ENCODE measurements at places on chromosomes 3 and 15.
A peak's percentile ranks its signal among the peaks of the same experiment; 100 is the strongest.

DNA sequence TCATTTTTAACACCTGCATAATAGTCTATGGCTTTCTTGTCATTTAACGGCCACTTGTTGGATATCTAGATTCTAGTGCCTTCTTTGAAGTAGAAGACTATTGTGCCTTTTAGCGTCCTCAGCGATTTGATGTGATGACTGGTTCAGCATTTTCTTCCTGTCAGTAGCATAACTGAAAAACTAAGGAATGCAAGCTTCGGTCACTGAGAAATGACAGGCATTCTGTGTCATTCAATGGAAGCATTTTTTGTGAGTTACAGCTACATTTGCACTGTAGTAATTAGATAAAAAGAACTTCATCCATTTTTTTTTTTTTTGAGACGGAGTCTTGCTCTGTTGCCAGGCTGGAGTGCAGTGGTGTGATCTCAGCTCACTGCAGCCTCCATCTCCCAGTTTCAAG lies 10.3 kb downstream of the NEK11 start:
- DNase-seq, result no peak

- DNase-seq, result no peak
Observed at GRCh38 chr3:102885289-102885688, 450.5 kb downstream of the ZPLD1 start.

GRCh38 chr3:190886945-190887344 lies 24.5 kb upstream of the GMNC start:
- no peak for DNase-seq

DNA sequence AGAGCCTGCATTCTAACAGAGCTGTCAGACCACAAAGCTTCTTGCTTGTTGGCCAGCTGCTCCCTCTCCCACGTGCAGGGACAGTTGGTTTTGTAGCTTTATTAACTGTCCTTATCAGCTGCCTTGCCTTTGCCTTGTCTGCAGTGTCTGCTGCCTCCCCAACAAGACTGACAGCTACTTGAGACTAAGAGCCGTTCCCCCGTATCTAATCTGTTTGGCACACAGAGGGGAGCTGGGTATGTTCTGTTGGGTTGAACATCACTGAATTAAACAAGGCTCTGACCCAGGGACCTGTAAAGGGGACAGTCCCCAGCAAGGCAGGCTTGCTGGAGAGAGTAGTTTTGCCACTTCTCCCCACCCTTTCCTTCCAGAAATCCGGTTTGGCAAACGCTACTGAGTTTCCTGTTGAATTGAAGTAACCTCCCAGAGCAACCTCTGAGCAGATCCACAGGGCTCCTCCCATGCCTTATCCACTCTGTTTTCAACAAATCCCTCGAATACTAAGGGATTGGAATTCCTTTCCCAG lies 116.1 kb downstream of the ANP32A start:
- DNase-seq, result peak; percentile 84

GRCh38 chr15:55168350-55168974 lies 28.3 kb downstream of the RSL24D1 start:
- peak; percentile 56 for DNase-seq

DNA sequence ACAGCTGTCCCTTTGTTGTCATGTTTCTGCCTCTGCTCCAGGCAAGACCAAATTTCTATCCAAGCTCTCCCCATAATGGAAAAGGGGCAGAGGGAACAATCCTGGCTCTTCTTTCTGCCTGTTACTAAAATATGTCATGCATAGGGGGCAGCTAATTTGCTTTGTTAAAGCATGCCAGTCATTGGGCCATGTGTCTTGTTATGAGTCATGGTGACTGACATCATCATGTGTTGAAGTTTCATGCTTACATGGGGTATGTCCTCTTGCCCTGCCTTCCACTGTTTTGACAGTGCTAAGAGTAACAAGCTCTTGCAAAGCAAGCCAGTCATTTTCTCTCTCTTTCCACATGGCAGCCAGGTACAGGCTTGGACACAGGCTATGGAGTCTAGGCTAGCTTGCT lies 268.9 kb downstream of the GABRB3 start:
- DNase-seq, result no peak

DNA sequence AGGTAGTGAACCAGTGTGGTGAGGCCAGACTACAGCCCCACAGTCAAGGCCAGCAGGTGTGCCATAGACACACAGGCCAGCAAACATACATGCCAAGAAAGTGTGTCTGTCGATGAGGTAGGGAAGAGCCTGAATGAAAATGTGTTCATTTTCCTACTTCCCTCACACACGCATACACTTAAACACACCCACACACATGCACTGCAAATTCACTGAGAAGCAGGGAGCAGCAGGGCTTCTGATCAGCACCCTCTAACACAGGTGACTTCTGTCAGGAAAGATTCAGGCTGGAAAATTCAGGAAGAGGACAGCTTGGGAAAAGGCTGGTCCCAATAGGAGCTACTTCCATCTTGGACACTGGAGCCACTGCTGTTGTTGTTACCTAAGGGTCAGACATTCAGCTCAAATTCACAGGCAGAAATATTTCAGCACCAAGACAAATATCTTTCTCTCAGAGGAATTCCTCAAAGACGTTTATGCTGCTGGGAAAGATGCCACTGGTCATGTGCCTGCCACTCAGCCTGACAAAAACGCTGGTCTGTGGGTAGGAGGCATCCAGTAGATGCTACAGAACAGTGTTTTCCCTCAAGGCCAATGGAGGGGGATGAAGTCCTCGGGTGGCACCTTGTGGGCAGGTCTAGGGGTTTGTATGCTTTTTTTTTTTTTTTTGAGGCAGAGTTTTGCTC lies 40.9 kb upstream of the LARS2 start:
- DNase-seq, result peak; percentile 20

- no peak for DNase-seq
Observed at GRCh38 chr15:90901175-90902039, 1.7 kb upstream of the MAN2A2 start.

DNA sequence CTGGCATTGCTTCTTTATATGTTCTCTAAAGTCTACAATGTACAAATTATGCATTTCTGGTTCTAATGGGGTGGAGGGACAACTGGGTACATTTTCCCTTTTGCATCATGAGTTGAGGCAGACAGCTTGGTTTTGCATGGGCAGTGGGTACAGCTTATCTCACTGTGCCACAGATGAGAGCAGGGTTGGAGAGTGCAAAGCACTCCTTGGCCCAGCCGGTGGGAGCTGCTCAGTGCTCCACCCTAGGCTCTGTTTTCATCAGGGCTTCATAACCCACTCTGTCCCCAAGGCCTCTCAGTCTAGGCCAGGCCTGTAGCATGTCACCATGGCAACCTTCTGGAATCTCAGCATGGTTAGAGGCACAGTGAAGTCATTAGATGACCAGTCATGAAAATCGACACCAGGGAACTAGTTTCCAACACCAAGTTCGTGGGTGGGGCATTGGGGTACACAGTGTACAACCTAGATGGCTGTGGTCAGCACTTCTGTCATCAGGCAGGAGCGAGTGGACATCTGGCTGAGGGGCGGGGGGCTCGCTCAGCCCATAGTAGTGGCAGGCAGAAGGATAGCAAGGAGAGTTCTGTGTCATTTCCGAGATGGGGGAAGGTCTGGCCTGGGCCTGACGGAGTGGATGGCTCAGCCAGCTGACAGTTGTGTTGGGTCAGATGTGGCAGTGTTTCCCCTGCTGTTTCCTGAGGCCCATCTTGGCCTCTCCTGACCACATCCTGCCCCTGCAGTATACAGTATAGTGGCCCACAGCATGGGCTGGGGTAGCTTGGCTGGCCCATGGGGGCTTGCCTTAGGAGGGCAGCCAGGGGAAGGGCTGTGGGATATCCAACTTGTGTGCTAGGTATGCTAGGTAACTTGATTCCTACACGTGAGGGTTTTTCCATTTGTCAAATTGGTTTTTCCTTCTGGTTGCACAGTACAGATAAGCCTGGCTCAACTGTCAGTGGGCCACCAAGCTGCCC lies 75.7 kb upstream of the PRR23C start:
- peak; percentile 95 for DNase-seq

DNA sequence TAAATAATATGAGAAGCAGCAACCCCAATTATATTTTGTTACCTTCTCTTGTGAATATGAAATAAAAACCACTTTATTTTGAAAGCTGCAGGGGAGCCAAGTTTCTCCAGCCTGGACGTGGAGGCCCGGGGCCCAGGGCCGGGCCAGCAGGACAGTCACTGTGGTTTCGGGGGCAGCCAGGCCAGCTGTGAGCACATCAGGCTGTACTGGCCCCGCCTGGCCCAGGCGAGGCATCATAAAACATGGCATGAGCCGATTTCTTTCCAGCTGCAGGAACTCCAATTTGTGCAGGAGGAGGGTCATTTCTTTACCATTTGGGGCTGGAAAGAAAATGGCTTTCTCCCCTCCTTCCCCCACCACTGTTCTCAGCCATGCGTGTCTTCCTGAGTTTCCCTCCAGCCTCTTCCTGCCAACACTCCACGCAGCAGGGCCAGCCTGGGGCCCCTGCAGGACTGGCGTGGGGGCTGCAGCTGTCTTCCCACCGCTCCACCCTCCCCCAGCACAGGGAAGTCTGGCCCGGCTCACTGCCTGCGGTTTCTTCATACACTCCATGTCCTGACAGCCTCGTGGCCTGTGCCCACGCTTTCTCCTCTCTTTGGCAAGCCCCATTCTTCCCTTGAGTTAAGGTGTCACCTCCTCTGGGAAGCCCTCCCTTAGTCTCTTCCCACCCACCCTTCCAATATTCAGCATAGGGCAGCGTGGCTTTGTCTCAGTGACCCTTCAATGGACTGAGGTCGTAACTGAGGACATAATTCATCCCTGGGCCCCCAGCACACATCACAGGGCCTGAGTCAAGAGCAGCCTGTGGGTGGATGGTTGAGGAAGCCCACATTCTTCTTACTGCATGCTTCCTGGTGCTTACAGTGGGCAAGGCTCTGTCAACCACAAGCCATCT lies 135.8 kb downstream of the CHSY1 start:
- DNase-seq, result peak; percentile 83

DNA sequence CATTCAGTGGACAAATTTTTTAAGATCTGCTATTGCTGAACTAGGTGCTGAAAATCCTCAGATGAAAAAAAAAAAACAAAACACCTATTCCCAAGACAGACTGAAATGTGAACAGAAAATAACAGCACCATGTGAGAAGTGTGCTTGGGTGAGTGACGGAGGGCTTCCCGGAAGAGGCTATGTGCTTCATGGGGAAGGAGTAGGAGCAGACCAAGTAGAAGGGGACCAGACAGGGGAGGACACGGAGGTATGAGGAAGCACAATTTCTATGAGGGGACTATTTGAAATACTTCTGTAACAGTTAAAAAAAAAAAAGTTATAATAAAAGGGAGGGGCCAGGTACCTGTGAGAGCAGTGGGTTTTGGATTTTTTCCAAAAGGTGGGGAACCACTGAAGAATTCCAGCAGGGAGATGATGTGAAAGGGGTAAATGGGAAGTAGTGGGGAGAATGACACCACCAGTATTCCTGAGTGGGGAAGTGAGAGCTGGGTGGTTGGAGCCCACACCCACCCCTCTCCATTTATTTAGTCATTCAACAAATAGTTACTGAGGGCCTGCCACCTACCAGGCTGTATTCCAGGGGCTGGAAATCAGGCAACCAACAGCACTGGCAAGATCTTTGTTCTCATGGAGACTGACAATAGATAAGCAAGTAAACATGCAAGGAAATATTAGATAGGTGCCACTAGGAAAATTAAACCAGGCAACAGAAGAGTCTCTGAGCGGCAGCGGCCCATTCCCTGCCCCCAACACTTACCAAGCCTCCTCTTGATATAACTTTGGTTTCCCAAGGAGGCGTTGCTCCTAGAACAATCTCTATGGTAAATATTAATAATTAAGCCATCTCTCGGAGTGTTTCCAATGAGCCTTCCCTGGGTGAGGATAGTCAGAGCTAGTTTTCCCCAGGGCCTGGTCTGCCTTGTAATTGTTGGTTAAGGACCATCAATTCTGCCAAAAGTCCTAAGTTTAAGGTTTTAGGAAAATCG lies 3.8 kb upstream of the USP3 start:
- DNase-seq, result no peak

DNA sequence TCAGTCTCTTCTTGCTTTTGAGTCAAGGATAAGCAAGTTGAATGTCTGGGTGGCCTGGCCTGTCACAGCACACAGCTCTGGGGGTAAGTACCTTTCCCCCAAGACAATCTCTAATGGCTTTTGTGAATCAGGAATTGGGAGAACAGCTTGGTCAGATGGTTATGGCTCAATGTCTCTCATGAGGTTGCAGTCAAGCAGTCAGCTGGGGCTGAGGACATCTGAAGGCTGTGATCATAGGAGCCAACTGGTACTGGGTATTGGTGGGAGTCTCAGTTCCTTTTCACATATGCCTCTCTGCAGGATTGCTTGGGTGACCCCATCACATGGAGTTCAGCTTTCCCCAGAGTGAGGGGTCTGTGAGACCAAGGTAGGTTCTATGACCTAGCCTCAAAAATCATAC lies 33.0 kb upstream of the TMEM158 start:
- no peak for DNase-seq

DNA sequence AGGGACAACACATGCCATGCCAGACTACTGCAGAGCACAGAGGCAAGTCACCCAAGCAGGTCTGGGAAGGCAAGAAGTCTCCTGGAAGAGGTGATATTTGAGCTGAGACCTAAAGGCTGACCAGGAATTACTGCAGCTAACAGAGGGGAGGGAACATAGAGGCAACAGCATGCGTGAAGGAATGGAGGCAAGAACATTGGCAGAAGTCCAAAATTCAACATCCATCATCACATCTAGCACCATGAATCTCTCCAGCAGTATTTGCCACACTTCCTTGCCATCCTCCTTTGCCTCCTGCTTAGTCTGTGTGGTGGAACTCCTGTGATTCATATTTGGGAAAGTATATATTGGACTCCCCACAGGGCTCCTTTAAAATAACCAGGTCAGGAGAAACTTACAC lies 870 bp upstream of the TSEN2 start:
- no peak for DNase-seq

Measured in myocyte (in vitro differentiated cells).